ENCODE measurements at places on chromosomes 7 and 10.

- no peak for DNase-seq
Observed at GRCh38 chr7:82615527-82615926, 171.9 kb upstream of the CACNA2D1 start.

- no peak for DNase-seq
Observed at GRCh38 chr10:131617113-131617858, 283.5 kb upstream of the PPP2R2D start.

GRCh38 chr10:51498424-51498823, 201.0 kb downstream of the CSTF2T start:
- DNase-seq: no peak

DNA sequence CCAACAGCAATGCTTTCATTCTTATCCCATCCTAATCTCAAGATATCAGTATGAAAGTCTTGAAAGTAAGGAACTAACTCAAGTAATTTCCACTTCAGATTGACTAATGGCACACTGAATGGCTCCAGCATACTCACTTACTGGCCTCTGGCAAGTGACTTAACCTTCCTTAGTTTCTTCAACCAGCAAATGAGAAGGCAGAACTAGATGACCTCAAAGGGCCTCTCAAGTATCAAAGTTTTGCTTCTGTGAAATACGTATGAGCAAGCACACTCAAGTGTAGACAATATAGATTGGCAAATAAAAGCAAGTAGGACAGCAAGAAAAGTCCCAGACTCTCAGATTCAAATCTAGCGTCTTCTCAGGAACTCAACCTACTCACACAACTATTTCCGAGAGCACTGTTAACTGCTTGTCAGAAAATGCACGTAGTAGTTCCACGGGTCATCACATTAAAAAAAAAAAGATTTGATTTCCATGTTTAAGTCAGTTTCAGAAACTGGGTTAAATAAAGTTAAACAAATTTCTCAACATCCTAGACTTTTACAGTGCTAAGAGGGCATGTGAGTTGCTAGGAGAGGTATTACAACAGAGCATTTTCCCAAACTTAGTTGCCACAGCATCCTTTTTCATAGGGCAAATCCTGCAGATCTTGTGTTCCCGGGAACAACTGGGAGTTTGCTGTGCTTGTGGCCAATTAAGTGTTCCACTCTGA, 276.9 kb upstream of the KLF14 start:
- DNase-seq: no peak

- no peak for DNase-seq
Observed at GRCh38 chr7:45575501-45576248, 1.5 kb downstream of the ADCY1 start.

GRCh38 chr10:114367351-114368056, 36.8 kb downstream of the AFAP1L2 start:
- no peak for DNase-seq

- DNase-seq: no peak
Observed at GRCh38 chr10:15189133-15189885, 20.8 kb upstream of the NMT2 start.

GRCh38 chr10:12716042-12716441, 285.5 kb downstream of the CCDC3 start:
- no peak for DNase-seq

DNA sequence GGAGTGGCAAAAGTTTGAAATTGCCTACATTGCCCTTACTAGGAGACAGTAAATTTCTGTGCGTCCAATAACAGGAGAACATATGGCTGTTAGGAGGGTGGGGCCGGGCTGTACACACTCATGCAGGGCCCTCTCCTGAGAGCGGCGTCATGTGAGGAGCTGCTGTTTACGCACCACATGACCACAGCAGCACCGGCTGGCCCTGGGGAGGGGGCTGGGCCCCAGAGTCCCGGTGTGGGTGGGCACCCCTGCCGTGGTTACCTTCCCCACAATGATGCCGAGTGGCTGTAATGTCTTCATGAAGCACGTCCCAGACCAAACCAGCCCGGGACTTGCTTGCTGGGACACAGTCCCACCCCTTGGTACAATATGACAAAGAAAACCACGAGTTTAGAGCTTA, 308.7 kb downstream of the DNAJB6 start:
- DNase-seq: no peak

DNA sequence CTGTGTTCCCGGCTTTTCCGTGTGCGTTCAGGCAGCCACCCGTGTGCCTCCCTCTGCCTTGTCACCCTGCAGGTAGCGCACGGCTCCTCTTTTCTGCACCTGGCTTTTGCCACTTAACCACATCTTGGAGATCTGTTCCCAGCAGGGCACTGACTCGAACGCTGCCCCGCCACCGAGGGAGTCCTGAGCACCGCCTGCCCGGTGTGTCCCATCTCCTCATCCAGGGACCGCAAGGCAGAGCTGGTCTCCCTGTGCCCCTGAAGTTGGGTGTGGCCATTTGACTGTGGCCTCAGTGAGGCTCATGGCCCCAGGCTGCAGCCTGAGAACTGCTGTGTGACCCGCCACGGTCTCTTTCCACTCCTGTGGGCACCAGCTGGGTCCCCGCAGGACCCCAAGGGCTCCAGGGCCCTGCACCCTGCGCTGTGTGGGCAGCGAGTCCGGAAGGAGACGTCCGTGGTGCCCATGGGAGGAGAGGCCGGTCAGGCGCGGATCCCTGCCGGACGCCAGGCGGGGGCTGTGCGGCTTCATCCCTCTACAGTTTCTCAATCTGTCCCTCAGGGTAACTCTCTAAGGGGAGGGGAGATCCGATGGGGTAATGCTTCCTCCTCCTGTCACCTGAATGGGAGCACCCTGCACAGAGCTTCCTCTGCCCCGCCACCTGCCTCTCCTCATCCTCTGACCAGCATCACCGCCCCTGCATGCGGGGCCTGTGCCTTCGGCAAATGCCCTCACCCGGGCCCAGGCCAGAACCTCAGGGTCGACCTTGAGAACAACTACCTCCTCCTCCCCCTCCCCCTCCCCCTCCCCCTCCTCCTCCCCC, 1.8 kb upstream of the INTS1 start:
- no peak for DNase-seq

- no peak for DNase-seq
Observed at GRCh38 chr7:128811631-128812430, 18.4 kb upstream of the FLNC start.

DNA sequence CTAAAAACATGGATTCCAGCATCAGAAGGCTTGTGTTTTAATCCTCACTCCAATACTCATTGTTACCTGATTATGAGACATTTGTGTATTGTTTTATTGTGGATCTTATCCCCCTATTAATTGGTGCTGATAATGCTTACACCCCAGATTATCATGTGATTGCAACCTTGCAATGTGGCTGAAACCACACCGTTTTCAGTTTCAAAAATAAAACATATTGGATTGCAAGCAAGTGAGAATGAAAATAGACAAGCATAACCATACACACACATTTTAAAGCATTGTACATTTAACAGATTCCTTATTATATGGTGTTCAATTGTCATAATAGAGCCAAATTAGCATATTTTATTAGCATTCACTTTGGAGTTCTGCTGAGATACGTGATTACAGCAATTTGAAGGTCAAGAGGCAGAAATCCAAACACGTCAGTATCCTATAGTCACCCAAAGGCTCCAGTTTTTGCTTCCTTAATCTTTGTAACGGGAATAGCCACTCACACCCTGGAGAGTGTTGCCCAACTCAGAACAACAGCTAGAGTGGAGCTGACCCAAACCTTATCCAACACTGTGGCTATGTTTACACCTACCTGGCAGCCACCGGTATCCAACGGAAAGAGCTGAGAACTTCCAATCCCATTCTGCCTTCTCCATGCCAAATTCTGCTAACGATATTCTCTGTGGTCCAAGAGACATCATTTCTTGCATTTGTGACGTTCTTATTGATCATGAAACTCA, 317.1 kb upstream of the KLF6 start:
- DNase-seq: no peak

DNA sequence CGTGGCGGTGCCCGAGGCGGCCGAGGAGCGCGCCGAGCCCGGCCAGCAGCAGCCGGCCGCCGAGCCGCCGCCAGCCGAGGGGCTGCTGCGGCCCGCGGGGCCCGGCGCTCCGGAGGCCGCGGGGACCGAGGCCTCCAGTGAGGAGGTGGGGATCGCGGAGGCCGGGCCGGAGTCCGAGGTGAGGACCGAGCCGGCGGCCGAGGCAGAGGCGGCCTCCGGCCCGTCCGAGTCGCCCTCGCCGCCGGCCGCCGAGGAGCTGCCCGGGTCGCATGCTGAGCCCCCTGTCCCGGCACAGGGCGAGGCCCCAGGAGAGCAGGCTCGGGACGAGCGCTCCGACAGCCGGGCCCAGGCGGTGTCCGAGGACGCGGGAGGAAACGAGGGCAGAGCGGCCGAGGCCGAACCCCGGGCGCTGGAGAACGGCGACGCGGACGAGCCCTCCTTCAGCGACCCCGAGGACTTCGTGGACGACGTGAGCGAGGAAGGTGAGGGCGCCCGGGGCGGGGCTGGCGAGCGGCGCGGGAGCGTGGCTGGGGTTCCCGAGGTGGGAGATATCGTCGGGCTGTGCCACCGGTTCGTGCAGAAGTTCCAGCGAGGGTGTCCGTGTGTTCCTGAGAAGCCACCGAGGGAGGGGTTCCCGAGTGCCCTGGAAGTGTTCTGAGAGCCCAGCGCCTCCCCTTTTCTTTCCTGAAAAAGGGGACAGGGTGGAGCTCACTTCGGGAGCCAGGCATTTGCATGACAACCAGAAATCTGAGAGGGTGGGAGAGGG, 495 bp downstream of the EIF3B start:
- DNase-seq: peak; percentile 28

DNA sequence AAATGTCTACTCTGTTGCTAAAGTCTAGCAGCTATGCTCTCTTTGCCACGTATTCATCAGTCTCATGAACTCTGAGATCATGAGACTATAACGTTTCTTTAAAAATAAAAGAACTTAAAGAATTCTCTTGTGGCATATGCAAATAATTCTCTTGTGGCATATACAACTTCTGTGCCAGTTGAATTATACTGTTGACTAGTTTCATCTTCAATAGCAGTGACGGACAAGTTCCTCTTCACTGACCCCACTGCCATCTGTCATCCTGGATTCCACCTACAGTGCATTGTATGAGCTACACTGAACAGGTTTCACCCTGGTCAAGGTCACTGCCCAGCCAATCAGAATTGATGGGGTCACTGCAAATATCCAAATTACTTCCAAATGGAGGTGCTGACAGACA, 88.2 kb downstream of the CD36 start:
- DNase-seq: no peak

- no peak for DNase-seq
Observed at GRCh38 chr7:64314566-64314965, 805 bp downstream of the ZNF736 start.

- no peak for DNase-seq
Observed at GRCh38 chr10:128916383-128916782, 550.7 kb upstream of the MGMT start.

- no peak for DNase-seq
Observed at GRCh38 chr10:132139526-132139925, 47.2 kb upstream of the DPYSL4 start.

- DNase-seq: no peak
Observed at GRCh38 chr7:14714161-14714728, 188.3 kb downstream of the DGKB start.

DNA sequence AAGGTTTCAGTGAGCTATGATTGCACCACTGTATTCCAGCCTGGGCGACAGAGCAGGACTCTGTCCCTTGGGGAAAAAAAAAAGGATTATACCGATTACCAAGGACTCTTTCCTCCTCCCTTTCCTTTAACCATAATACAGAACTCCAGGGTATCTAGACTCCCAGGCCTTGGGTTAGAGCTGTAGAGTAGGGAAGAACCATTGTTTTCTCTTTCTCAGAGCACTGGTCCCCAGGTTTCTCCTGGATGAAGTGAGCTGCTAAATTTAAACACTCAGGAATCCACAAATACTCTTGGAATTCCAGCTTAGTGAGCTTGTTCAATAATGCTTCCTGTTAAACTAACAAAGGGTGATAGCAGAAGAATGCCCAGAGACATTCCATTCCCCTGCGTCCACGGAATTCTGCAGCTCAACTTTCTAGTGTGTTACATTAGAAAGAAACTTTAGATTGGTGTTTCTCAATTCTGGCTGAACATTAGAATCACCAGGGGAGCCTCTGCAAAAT, 14.6 kb upstream of the RPEL1 start:
- no peak for DNase-seq

DNA sequence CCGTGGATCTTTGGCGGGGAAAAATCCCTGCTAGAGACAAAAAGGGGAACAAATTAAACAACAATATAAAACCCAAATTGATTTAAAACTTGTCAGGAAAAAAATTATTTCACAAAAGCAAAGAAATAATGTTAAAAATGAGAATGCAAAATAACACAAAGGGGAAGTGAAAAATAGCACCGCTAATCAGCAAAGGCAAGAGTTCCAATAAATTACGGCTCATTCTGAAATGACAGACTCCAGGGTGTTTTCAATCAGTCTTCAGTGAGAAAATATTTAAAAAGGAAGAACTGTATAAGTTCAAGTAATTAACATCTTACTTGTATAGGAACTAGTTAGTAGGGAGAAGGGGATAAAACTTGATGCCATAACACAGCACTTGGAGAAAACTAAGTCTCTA, 336.8 kb downstream of the LRRTM3 start:
- no peak for DNase-seq

DNA sequence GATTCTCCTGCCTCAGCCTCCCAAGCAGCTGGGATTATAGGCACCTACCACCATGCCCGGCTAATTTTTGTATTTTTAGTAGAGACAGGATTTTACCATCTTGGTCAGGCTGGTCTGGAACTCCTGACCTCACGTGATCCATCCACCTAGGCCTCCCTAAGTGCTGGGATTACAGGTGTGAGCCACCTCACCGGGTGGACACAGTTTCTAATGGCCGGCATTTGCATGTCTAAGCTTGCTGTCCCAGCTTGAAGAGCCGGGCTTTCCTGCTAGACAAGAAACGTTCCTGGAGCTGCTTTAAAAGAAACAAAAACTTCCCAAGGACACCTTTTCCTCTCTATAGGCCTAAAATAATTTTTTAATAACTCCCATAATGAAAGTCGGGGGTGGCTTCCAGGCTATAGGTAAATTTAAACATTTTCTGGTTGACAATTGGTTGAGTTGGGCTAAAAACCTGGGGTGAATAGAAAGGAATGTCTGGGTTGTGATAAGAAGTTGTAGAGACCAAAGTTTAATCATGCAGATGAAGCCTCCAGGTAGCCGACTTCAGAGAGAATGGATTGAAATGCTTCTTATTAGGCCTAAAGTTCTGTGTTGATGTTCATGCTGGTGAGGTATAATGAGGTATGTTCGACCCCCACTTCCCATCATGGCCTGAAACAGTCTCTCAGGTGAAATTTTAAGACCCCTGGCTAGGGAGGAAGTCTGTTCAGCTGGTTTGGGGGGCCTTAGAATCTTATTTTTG, 8.8 kb downstream of the ACADSB start:
- no peak for DNase-seq

- DNase-seq: no peak
Observed at GRCh38 chr10:118448744-118449143, 106.6 kb upstream of the FAM204A start.

GRCh38 chr10:109953766-109954165, 30.5 kb upstream of the XPNPEP1 start:
- DNase-seq: no peak

DNA sequence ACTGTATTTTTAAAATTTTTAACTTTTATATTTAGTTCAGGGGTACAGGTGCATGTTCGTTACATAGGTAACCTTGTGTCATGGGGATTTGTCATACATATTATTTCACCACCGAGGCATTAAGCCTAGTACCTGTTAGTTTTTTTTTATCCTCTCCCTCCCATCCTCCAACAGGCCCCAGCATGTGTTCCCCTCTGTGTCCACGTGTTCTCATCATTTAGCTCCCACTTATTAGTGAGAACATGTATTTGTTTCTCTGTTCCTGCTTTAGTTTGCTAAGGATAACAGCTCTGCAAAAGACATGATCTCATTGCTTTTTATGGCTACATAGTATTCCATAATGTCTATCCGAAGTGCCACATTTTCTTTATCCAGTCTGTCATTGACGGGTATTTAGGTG, 22.4 kb upstream of the ITGA8 start:
- DNase-seq: no peak
